Fibroblast of skin of left quadriceps (primary cell): ENCODE measurements at places on chromosomes 11 and 22.

GRCh38 chr11:128472128-128473089 lies 114.9 kb downstream of the ETS1 start:
- DNase-seq: no peak

GRCh38 chr22:38843201-38843656 lies 599 bp downstream of the NPTXR start:
- DNase-seq: peak; percentile 42

GRCh38 chr11:88206751-88207150 lies 31.5 kb upstream of the RAB38 start:
- no peak for DNase-seq

- no peak for DNase-seq
Measured at GRCh38 chr11:4186464-4187054, 92.0 kb downstream of the RRM1 start.

GRCh38 chr11:95503047-95503446 lies 272.0 kb upstream of the SESN3 start:
- DNase-seq: no peak

GRCh38 chr11:94956963-94957362 lies 16.4 kb downstream of the CWC15 start:
- DNase-seq: no peak

GRCh38 chr22:28771195-28771791 lies 1.2 kb upstream of the CCDC117 start:
- DNase-seq: no peak

DNA sequence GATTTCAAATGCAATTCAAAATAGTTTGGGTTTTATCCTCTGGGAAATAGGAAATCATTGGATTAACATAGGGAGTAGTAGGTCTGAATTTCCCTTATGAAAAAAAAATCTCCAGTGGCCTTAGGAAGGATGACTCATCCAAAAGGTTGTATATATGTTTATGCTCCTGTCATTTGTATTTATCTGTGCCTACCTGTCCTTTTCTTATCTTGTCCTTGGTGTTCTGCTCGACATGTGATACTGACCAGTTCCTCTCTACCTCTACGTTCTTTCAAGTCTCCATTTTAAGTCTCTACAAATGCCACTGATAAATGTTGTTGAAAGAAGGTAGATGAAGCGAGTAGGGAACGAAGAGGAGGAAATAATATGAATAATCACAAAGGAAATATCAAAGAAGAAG lies 3.0 kb upstream of the SOX6 start:
- no peak for DNase-seq

GRCh38 chr11:123054301-123055065 lies 7.5 kb downstream of the HSPA8 start:
- peak; percentile 39 for DNase-seq

GRCh38 chr11:33930317-33931021 lies 38.6 kb upstream of the LMO2 start:
- DNase-seq: peak; percentile 80

DNA sequence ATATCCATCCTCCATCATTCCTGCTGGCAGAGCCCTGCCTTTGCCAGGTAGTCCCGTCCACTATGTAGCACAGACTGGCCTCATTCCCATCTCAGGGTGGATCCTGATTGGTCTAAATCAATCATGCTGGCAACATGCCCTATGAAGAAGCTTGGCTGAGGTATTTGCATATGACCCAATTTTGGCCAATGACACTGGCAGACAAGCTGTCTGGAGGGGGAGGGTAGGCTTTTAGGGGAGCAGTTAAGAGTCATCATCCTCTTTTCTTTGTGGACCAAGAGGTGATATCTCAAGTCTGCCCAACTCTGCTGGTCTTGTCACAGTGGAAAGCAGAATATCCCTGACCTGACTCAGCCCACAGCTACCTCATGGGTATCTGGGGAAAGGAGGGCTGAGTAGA lies 5.1 kb downstream of the CCDC89 start:
- no peak for DNase-seq

DNA sequence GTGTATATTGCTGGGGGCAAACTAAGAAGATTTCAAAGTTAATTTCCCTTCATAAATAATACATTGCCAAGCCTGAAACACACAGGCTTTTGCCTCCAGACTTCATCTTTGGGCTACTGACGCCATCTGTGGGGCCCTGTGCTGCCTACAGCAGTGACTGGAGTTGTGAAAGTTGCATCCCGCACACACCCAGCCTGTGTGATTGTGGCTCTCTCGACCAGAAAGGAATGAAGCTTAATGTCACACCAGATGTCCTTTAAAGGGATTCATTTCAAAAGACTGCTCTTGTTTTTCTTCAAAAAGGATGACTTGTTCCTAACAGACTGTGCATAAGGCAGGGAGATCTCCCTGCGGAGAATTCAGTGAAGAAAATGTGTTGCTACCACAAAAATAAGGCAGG lies 210.5 kb downstream of the FAM181B start:
- DNase-seq: no peak

DNA sequence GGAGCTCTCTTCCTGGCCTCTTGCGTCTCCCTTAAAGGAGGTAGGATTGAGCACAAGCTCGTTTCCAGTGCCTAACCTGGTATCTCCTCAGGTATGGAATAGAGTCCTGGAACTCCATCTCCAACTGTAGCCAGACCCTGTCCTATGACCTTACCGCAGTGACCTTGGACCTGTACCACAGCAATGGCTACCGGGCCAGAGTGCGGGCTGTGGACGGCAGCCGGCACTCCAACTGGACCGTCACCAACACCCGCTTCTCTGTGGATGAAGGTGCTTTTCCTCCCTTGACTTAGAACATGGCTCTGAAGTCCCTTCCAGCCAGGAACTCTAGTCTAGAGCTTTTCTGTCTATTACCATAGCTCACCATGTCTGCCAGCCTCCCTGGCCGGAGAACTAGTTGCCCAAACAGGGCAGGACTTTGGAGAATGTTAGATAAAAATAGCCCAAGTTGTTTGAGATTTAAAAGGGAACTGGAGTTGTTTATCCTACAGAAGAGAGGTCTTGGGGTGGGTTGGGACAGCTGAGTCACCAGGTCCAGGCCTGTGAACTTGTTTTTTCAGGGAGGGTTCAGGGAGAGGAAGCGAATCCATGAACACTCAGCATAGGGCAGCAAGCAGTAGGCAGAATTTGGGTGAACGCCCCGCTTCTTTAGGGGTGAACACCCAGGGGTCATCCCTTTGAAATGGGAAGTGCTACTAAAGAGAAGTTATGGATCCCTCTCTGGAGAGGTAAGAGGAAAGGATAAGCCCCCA lies 3.3 kb downstream of the IL10RA start:
- DNase-seq: no peak

DNA sequence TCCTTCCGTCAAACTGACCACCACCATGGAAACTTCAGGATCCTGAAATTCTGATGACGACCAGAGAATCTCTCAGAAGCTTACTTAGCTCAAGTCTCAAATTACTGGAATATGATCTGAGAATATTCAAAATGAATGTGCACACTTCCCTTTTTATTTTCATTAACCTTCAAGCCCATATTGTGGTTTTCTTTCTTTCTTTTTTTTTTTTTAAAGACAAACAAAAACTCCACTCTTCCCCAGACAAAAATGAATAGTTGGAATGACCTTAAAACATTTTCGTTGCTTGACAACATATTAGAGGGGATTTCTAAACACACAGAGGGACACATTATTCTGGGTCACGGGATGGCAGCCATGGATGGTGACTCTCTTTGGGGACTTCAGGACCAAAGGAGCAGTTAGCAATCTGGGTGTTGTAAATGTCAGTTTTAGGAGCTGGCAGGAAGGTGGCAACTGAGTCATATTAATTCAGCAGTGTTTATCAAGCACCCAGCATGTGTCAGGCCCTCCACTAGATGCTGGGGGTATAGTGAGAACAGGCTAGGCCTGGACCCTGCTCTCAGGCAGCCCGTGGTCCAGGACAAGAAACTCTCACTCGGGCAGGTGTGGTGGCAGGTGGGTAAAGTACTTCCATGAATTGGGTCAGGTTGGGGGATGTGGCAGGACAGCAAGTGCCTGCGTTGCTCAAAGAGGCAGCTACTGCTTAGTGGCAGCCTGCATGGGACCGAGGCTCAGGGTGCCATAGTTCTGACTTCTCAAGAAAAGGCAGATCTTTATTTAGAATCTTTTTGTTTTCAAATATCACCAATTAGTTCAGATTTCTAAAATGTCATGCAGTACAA lies 126.1 kb downstream of the HIPK3 start:
- no peak for DNase-seq
